ENCODE measurements at places on chromosomes 4 and X.

- DNase-seq = no peak
These were observed 172.7 kb downstream of the GPM6A start for GRCh38 chr4:175639346-175639745.

GRCh38 chr4:67124716-67125115, 420.6 kb downstream of the CENPC start:
- DNase-seq = no peak

DNA sequence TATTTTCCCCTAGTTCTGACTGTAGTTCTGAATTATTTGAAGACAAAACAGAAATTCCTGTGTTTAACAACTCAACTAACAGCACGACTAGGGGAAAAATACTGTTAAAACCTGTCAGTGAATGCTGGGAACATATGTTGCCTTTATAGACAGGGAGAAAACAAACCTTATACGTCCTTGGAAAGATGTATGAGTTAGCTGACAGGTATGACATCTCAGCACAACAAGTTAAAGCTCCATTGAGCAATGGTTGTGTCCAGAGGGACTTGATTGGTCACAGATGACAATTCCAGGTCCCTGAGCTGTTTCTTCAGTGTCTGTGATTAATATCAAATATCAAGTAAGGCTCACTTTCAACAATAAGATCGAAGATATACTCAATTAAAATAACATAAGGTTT, 58.2 kb upstream of the DDIT4L start:
- no peak for DNase-seq

GRCh38 chr4:115923152-115923551, 809.7 kb upstream of the NDST4 start:
- DNase-seq = no peak

GRCh38 chrX:110082161-110082560, 79.2 kb downstream of the TMEM164 start:
- DNase-seq = no peak

- no peak for DNase-seq
These were observed 381.1 kb upstream of the MAD2L1 start for GRCh38 chr4:120447774-120448173.

GRCh38 chr4:16045687-16046086, 38.1 kb downstream of the PROM1 start:
- no peak for DNase-seq

DNA sequence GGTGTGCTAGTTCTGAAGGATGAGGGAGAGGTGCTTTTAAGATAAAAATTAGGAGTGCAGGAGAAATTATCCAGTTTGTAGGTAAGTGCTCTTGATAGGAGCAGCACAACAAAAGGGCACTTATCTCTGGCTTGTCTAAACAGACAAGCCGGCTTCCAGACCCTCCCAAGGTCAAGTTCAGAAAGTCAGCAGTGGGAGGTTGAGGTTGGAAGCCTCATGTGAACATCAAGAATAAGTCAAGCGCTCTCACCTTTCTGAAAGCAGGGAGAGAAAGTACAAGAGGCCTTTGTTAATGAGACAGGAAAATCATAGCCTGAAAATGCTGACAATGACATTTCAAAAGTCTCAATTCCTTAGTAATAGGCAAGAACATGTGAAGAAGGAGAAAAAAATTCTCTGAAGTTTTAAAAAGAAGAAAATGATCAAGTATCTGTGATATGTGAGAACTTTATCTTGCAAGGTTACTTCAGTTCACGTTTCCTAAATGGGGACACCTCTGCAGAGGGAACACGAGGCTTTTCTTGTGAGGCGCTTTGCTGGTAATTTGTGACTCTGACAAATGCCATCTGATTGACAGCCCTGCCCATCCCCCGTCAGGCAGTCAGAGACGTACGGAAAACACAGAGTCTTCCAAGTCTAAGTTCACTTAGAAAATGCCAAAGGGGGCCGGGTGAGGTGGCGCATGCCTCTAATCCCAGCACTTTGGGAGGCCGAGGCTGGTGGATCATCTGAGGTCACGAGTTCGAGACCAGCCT, 62.2 kb downstream of the TIGD2 start:
- DNase-seq = no peak

DNA sequence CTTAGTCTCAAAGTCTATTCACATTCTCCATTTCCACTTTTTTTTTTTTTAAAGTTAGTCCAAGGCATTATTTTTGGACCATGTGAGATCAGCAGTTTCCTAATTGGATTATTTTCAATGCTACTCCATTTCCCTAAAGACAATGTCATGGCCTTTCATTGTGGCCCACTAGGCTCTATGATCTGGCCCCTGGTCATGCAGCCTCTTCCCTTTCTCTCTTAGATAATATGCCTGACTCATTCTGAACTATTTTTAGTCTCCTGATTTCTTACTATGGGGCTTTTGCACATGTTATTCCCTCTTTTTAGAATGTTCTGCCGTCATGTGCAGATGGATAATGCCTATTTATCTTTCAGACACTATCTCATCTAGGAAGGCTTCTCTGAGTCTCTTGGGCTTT, 157.3 kb downstream of the TMA16 start:
- no peak for DNase-seq

- DNase-seq = no peak
These were observed 805.9 kb upstream of the GRID2 start for GRCh38 chr4:91497892-91498291.

GRCh38 chr4:41787931-41788330, 39.4 kb upstream of the PHOX2B start:
- DNase-seq = no peak

DNA sequence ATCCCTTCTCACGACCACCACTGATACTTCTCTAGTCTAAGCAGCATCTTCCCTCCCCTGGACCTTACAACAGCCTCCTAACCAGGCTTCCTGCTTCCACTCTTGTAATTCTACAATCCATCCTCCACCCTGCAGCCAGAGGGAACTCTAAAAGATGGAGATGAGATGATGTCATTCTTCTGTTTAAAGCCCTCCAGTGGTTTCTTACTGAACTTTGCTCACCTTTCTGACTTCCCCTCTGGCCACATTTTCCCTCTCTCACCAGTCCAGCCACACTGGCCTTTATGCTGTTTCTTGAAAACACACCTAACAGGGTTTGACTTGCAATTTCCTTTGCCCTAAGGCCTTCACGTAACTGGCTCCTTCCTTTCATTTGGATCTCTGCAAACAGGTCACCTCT, 191.4 kb upstream of the NHS start:
- DNase-seq = no peak

- no peak for DNase-seq
These were observed 35.2 kb upstream of the COX18 start for GRCh38 chr4:73104695-73105094.

- DNase-seq = no peak
These were observed 18.6 kb downstream of the STK32B start for GRCh38 chr4:5069901-5070300.

DNA sequence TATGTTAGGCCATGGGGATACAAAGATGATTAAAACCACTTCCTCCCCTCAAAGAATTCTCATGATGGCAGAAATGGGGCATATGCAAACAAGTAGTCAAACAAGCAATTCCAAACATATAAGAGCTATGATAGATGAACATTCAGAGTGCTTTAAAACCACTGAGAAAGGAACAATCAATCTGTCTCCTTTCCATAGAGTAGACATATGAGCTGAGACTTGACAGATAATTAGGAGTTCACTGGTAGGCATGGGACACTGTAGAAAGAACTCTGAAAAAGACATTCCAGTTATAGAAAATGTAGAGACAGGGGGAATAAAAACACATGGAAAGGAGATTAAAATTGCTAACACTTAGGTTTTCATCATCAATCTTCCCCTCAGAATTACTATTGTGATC, 372.8 kb downstream of the KLHL4 start:
- no peak for DNase-seq

GRCh38 chr4:151797131-151797530, 36.3 kb upstream of the GATB start:
- DNase-seq = no peak

DNA sequence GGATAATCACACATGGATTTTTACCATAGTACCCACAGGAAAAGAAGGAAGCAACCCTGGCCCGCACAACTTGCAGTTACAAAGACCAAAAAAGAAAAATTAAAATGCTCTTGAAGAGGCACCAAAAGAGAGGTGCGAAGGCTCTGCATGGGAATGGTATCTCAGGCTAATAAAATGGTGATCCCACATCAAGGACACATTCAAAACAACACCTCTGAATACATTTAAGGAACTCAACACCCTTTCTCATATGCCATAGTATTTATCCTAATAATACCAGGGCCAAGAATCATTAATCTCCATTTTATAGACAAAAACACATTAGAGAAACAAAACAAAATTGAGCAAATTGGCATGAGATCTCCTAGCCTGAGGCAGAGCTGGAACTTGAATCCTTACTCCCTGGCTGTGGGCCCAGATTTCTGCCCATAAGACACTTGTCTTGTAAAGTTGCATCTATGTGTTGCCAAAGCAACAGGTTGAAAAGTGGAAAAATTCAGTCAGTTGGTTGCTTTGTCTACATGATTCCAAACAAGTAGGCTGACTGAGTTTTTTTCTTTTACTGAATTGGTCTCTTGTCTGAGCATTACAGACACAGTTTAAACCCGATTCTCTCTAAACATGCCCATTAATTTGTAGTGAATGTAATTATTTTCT, 33.5 kb downstream of the GUCY2F start:
- no peak for DNase-seq

DNA sequence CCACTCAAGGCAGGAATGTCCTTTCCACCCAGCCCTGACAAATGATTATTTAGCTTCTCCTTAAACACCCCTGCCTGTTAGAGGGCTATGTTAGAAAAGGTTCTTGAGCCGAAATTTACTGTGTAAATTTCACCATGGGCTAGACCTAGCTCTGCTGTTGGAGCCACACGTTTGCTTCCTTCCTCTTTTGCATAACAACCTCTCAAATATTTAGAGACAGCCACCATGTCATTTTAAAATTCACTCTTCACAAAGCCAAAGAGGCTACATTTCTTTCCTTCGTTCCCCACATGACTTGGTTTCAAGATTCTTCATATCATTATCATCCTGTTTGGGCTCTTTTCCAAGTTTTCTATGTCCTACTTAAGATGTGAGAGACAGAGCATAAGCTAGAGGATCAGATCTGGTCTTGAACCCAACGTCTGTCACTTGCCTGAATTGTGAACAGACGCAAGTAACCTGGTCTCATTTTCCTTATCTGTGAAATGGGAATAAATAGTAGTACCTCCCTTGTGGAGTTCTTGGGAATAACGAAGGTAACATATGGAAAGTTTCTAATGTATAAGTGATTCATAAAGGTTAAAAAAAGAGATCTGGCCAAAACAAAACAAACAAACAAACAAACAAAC, 6.7 kb downstream of the DOCK11 start:
- DNase-seq = no peak

DNA sequence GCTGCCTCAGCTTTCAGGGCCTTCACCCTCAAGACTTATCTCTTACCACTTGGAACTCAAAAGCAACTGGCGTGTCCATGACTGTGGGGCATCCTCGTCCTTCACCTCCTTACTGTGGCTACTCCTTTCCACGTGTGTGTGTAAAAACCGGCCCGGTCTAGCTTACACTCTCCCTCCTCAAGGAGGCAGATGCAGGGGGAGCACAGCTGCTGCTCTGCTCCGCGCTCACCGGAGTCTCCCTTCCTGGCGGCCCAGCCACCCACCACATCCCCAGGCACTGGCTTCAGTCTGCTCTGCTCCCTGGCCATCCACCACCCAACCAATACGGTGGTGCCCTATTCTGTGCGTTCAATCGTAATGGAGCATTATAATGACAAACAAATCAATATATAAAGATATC, 8.3 kb downstream of the RNF212 start:
- DNase-seq = no peak

GRCh38 chr4:83112678-83113428, 1.7 kb downstream of the PLAC8 start:
- DNase-seq = no peak

DNA sequence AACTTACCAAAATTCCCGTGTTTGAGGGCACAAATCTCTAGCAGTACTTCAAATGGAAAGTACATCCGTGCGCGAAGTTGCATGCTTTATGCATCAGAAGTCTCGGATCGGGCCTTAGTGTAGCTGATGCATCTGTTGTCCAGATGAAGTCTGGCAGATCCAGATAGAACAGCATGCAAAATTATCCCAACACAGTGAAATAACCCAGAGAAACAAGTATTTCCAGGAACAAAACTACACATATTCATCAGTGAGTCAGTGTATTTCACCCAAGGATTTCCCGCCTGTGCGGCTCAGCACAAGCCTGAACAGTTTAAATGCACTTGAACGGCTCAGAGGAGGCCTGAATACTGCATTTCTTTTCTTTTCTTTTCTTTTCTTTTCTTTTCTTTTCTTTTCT, 27.4 kb upstream of the CLDN24 start:
- no peak for DNase-seq

DNA sequence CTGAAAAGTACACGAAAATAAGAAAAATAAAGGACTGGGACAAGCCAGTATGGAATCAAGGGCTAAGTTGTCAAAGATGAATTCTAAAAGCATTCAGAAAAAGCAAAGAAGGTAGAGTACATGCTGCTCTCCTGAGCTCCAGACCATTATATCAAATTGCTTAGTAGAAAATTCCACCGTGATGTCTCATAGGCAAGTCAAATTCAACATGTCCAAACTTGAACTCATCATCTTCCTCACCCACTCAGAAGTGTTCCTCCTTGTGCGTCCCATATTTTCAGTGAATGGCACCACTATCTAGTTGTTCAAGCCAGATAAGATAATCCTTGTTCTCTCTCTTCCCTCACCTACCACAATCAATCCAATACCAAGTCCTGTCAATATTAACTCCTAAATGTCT, 37.5 kb upstream of the IL13RA2 start:
- no peak for DNase-seq

GRCh38 chrX:72351606-72352334, 46.1 kb upstream of the CITED1 start:
- no peak for DNase-seq

- DNase-seq = no peak
These were observed 252.8 kb upstream of the SLC7A11 start for GRCh38 chr4:138494931-138495330.

DNA sequence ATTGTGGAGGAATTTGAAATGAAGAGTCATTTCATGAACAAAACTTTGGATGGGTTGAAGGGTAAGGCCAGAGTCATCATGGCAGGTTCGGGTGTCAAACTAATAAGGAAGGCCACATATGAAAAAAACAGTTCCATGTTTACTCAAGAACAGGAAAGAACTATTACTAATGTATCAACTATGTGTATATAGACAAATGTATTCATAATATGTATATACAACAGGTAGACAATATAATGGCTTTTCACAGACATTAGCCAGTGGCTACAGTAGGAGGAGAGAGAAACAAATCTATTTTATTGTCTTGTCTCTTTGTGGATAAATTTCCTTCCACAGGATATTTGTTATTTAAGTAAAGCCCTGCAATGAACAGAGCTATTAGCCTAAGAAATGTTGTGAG, 101.1 kb downstream of the CBLL2 start:
- no peak for DNase-seq

DNA sequence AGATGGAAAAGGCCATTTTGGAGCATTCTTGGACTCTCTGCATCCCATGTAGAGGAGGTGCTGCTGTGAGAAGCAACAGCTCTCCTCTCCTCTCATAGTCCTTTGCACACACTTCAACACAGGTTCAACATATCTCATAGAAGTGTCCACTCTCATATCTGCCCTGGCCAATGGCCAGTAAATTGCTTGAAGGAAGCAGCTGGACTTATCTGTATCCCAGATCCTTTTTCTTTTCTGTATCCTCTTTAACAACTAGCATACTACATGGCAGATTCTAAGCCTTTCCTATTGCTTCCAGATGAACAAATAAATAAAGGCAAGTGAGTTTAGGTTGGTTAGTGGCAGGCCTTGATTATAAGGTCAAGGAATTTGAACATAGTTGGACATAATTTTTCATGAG, 122.0 kb downstream of the HS6ST2 start:
- DNase-seq = no peak

Data from GM12864 (cell line).